ENCODE measurements at places on chromosomes 12 and 14.

DNA sequence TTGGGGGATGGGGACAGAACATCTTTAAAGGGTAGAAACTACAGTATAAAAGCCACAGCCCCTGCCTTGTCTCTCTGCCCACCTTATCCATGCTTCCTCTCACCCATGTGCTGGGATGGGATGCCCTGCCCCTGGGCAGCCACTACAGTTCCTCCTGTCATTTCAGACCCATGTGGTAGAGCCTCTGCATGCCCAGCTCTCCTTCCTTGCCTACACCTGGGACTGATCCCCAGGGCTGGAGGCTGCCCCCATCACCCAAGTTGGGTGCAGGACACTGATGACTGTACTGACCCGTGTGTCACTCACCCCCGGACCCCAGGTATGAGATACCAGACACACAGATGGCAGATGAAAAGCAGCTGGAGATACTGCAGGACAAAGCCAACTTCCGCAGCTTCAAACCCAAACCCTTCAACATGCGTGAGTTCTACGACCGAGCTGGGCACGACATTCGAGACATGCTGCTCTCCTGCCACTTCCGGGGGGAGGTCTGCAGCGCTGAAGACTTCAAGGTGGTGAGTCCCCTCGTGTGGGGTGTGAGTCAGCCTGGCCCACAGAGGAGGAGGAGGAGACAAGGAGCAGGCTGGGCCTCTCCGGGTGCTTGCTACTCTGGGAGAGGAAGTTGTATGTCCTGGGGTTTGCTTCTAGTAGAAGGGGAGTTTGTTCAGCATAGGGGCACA, 2.2 kb downstream of the ASIC1 start:
- no peak for DNase-seq

DNA sequence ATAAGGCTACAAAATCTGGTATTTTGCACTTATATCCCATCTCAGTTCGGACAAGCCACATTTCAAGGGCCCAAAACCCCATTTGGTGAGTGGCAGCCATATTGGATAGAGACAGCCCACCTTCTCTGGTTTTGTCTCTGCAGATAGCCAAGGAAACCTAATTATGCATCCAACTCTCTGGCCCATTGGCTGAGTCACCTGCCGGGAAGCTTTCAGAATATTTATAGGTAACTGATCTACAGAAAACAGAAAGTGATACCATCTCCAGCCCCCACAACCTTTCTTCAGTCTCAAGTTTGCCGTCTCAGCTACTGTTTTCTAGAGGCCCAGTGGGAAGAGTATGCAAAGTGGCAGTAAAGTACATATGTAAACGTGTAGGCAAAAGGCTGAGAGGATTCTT, 33.7 kb upstream of the PPP1CC start:
- DNase-seq, result no peak

DNA sequence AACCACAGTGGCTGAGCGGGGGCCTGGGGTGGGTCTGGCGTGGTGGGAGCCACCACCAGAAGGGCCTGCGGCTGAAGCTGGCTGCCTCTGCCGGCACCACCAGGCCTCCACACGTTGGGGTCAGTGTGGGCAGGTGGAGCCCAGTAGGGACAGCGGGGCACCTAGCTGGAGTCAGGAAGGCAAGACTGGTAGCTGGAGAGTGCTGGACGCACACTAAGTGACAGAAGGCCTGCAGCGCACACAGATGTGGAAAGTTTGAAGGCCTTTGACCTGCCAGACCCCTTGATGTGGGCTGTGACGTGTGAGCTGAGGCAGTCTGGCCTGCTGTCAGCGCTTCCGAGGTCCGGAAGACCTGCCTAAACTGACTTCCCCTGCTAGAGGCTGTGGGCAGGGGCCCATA, 26.3 kb downstream of the RIN3 start:
- no peak for DNase-seq

DNA sequence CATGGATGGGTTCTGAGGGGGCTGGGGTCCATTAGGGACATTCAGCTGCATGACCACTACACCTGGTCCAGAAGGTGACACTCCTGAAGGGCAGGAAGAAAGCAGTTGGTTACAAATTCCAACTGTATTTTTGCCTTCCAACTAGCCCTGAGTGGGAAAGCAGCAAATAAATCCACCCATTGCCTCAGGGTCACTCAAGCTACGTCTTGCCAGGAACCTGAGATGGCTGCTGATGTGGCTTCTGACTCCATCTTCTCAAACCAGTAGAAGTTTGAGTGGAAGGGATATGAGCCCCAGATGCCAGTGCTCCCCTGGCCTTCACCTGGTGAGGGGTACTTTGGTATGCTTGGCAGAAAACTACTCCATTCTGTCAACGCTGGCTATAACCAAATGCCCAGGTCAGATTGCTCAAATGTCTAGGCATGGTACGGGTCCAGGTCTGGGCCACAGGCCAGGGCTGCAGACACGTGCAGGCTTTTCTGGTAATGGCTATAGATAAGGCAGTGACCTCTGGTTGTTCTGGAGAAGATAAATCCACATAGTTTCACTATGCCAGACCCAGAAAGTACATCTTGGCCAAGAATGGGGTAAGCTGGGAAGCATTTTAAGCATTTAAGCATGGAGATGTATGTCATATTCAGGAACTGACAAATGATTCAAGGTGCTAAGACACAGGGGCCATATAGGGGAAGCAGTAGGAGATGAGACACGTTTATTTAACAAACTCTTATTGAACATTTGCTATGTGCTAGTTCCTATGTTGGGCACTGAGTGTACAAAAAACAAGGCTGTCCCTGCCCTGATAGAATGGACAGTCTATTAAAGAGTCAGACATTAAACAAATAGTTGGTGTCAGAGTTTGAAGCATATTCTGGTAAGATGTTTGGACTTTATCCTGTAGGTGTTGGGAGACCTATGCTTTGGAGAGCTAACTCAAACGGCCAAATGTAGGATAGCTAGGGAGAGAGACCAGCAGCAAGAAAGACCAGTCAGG, 8.3 kb upstream of the STAC3 start:
- no peak for DNase-seq

DNA sequence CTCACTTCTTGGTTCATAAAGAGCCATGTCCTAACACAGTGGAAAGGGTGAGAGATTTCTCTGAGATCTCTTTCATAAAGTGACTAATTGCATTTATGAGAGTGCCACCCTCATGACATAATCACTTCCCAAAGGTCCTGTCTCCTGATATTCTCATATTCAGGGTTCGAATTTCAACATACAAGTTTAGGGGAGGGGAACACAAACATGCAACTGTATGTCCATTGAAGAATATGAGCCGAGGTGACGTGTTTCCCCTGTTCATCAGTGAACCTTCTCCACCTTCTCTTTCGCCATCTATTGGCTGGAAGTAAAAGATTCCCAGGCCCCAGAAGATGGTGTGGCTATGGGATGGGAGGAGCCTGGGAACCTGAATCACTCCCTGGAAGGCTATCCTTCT, 354.2 kb upstream of the ATP2B1 start:
- no peak for DNase-seq
